ENCODE measurements at places on chromosomes 1 and 21.

DNA sequence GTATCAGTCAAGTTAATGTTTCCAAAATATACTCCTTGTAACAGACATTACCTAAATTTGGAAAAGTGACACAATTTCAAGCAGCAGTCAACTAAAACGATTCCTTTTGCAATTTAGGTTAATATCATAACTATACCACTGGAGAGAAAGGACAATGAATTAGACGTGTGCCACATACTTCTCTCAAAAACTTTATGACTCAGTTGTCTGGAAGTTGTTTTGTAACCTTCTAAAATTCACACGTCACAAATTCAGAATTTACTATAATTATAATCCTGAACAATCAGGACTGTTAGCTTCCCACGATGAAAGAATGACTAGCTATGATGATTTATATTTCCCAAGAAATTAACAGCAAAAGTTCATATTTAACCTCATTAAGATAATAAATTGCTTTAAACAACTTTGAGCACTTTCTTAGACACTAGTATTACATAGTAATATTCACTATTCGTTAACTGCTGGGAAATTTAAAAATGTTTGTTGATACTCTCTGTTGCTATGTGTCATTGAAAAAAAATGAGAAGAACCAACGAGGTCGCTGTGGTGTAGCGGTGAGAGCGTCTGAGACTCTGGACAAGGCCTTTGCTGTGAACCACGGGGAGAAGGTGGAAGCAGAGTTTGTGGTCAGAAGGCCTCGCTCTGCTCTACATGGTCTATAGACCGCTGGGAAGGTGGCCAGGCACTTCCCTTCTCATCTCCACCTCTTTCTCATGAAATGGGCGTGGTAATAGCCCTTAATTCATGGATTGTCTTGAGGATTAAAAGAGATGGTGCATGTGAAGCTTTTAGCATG, 27.9 kb upstream of the BATF3 start:
- no peak for DNase-seq

GRCh38 chr1:110544753-110545152, 25.8 kb upstream of the KCNA10 start:
- DNase-seq: no peak

DNA sequence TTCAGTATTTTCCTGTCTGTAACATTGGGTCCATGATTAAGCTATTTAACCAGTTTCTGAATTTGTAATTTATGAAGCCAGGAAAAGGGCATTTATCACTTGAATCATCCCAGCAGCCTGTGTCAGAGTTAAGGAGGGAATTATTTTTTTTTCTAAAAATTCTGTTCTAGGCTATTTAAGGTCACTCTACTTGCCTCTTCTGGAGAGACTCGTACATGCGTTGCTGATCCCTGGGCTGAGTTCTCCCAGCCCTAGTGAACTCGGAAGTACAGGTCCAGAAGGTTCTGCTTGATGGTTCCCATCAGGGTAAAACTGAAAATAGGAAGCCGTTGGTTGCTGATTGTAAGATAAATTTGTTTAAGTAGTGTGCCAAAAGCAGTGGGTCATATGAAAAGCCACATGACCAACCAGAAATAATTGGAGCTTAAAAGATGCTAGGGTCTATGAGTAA, 90.7 kb downstream of the GPR88 start:
- DNase-seq: no peak

DNA sequence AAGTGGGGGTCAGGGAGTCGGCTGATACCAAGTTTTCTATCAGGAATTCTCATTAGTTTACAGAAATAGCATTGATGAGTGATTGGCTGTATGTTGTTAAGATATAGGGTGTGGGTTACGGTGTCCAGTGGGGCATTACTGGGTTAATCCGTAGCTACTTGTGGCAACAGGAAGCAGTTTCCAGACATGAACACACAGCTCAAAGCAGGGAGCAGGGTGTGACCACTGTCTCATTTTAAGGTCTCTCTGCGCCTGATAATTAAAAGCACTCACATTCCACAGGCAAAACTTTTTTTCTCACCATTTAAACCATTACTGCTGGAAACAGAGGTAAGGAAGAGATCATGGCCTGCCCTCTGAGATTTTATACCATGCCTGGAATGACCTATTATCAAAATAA, 114.9 kb downstream of the SIK1 start:
- no peak for DNase-seq

DNA sequence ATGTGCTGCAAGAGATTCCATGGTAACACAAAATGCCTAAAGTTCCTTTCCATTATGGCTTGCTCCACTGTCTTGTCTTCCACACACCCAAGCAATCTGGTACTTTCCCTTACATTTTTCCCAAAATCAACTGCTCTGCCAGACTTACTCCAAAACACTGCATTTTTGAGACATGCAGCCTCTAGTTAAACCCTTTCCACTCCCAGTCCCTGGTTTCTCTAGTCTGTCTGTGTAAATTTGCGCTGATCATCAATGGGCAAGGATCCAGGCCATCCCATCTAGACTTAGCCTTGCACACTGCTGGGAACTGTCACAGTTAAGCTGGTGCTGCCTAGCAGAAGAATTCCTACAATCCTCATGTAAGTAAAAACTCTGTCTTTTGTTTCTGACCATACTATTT, 47.8 kb downstream of the DAB1 start:
- no peak for DNase-seq

GRCh38 chr21:35400233-35400939, 351.3 kb upstream of the RUNX1 start:
- DNase-seq: no peak

GRCh38 chr1:198734323-198735008, 95.6 kb downstream of the PTPRC start:
- DNase-seq: no peak

DNA sequence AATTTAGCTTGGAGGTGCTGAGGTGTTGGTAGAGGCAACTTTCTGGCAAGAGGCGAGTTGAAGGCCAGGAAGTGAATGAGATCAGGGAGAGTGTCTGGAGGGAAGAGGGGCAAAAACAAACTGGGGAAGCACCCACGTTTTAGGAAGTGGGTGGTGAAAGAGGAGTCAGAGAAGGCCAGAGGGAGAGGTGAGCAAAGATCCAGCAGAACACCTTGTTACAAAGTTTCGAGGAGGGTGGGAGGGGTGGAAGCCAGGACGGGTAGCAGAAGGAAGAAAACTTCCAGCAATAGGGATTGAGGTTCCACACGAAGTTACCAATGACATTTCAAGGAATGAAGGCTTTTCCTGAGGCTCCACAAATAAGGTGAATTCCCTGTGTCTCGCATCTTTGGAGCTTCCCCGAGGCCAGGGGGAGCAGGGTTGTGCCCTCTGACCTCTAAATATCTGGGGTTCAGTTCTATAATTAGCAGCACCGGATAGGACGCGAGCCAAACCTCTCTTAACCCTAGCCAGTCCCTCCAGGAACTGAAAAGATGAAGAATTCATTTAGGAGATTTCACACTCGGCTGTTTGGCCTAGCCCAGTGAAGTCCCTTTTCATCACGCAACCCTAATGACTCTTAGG, 578 bp upstream of the SESN2 start:
- DNase-seq: no peak

DNA sequence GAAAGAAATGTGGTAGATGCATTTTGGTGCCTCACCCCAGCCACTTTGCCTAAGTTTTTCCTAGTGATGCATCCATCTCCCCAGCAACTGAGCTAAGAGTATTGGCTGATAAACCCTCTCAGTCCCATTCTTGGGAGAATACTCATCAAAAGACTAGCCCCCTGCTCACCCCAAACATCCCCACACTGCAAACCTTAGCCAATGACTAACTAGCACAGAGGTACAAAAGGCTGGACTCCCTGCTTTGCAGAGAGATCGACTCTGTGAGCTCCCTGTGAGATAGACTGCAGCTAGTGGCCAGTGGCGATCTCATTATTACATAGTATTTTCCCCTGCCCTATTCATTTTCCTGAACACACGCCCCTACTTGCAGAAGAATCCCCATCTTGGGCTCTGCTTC, 155.3 kb downstream of the HHIPL2 start:
- no peak for DNase-seq

- no peak for DNase-seq
These were observed 35.2 kb upstream of the MAB21L3 start for GRCh38 chr1:116075990-116076389.

- no peak for DNase-seq
These were observed 99.1 kb upstream of the ARTN start for GRCh38 chr1:43834280-43835081.

- no peak for DNase-seq
These were observed 140.9 kb downstream of the TGFBR3 start for GRCh38 chr1:91744953-91745639.

DNA sequence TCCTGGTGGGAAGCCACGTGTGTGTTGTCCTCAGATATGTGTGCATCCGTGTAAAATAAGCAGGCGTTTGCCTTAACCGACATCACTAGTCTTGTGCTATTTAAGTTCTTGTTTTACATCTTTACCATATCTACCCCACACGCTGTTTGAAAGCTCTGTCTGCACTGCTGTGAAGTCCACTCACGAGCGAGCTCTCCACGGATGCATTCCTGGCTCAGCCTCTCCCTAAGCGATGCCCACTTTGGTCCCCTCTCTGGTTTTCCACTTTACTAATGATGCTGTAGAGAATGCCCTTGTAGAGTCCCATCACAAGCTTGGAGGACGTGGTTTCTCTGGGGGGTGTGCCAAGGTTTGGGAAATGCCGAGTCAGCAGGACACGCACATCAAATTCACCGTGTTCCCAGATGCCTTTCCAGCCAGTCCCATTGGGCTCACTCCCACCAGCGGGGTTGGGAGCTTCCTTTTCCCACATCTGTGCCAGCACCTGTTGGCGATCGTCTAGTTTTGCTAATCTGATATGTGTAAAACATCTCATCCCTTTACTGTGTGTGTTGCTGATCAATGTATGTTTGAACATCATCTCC, 43.8 kb downstream of the ACTL8 start:
- no peak for DNase-seq

DNA sequence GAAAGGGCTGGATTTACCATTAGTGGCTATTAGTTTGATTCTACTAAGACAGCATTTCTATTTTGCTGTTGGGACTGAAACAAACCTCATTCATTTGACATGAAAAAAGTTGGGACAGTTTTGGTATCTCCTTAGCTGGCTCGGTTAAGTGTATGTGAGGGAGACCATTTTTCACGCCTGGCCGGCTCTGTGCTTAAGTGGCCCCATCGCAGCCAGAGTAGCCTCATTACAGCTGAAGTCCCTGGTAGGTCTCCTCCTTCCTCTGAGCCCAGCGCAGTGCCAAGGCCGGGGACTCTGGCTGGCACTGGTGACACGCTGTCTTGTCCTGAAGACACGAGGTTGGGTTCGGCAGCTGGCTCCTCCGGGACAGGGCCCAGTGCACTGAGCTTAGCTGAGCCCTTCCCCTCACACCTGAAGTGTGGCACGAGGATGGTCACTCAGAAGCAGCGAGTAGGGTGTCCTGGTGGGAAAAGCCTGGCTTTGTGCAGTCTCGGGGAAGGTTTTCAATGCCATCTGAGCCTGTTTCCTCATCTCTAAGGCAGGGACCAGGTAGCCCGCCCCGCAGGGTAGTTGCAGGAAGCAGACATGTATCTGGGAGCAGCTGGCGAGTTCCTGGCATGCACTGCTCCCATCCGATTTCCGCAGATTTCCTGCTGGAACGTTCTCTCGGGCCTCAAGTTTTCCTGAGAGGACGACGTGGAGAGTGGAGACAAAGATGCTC, 196.5 kb downstream of the DYRK1A start:
- no peak for DNase-seq
